SW 1271 (cell line): ENCODE measurements at places on chromosomes 1 and 21.
A peak's percentile ranks its signal among the peaks of the same experiment; 100 is the strongest.

- DNase-seq = no peak
These were observed 226.8 kb downstream of the LMX1A start for GRCh38 chr1:165129568-165130164.

- no peak for DNase-seq
These were observed 124.3 kb downstream of the TRABD2B start for GRCh38 chr1:47872886-47873285.

GRCh38 chr1:155000726-155001424, 1.7 kb upstream of the ZBTB7B start:
- peak; percentile 70 for DNase-seq

DNA sequence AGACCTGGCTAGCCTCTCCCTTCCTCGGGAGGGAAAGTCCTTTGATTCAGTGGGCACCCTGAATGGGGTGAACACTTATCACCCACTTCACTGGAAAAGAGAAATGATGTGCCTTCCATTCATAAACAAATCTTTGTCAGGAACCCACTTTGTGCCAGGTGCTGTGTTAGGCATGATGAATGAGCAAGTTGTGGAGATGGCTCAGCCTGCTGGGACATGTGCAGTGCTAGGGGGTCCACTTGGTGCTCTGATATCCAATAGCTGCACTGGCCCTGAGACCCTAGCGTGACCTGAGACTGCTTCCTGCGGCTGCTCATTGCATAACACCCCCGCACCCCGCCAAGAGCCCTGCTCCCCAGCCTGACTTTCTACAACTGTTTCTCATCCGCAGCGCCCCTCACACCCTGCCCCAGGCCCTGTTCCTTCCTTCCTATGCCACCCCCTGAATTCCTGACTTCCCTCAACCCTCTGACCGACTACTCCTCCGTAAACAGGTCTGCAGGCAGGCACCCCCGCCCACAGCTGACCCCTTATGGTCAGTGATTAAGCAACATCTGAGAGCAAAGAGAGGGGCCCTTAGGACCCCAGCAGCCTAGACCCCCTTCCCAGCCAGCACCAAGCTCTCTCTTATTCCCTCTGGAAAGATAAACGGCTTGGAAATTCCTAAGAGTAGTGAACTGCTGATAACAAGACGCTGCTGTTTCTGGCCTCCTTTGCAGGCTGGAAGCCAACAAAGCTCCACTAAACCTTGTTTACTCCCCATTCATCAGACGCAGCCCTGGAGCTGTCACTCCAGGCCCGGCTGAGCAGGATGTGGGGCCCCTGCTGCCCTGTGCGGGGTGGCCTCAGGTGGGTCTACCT, 12.9 kb downstream of the CSRP1 start:
- DNase-seq = no peak

DNA sequence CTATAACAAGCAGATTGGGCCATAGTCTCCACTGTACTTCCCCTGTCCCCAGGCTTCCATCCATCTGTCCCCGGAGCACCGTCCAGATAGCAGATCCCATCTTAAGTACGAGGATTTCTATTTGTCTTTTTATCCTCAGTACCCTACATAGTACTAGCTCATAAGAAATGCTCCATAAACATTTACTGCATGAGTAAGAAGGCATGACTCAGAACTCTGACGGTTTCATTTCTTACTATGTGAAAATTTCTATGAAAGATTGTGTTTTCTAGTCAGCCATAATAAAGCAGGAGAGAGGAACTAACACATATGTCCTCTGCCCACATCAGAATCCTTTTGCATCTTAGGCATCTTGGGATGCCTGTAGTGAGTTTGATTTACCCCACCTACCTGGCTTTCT, 49.5 kb downstream of the CHD1L start:
- DNase-seq = no peak

DNA sequence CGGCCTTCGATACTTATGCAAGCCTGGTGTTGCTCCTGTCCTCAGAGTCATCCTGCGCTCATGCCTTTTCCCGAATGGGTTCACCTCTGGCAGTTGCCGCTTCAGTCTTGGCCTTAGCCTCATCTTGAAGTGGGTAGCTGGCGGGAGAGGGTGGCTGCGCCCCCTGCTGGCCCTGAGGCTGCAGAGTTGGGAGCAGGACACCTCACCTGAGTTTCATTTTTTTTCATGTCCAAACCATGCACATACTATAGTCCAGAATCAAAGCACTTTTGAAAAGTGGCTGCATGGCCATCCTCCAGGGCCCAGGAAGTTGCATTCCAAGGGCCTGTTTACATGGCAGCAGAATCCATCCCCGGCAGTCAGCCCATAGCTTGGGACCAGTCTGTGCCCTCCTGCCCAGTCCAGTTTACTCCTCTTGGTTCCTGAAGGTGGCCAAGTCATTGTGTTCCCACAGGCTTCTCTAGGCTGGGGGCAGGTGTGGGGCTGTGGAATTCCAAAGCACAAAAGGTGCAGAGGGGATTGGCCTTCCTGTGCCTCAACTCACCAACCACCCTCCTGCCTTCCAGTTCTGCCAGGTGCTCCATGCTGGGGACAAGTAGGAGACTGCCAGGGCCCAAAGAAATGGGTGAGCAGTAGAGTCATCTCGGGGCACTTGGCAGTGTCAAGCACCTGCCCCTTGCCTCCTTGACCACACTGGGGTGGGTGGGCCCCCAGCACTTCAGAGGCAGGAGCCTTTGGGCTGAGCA, 44.0 kb downstream of the YARS1 start:
- DNase-seq = no peak
